ENCODE measurements at places on chromosomes 4 and X.

DNA sequence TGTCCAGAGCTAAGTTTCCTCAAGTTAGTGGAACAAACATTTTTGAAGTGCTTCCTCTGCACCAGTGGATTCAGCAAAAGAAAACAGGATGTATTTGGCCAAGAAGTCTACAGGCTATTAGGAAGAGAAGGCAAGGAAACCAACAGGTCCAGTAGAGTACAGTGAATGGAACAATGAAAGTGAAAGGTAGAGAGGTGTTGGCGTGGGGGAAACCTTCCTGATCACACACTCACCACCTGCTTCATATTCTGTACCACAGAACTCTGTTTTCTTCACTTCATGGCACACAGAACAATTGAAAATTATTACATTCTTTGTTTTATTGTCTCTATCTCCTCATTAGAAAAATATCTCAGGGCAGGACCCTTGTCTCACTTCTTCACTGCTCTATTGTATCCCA, 417.4 kb upstream of the FMR1 start:
- no peak for DNase-seq

- DNase-seq: no peak
Observed at GRCh38 chr4:25656031-25656430, 380 bp downstream of the SLC34A2 start.

DNA sequence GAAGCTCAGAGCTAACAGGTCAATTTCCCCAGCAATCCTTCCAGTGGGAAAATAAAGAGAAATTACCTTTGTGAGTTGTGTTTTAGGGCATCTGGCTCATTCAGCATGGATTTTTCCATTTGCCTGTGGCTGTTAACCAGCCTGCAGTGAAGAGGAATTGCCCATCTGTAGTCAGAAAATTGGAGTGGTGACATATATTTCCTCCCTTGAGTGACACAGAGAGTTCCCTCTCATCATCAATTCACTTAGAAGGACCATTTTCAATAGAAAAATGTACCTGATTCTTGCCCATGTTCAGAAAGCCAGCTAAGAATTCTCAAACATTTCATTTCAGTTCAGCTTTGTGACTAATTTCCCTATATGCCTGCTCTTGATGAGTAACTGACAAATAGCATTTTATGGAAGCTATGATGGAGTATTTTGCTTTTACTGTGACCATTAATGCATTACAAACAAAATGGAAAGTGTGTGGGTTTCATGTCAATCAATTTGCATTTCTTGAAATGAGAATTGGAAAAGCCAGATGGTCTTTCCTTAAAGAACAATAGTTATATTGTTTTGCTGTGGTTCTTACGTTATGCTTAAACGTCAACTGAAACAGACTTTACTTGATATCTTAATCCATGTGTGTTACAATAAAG, 155.8 kb downstream of the NWD2 start:
- DNase-seq: no peak

GRCh38 chr4:125573786-125574185, 259.0 kb downstream of the FAT4 start:
- no peak for DNase-seq

DNA sequence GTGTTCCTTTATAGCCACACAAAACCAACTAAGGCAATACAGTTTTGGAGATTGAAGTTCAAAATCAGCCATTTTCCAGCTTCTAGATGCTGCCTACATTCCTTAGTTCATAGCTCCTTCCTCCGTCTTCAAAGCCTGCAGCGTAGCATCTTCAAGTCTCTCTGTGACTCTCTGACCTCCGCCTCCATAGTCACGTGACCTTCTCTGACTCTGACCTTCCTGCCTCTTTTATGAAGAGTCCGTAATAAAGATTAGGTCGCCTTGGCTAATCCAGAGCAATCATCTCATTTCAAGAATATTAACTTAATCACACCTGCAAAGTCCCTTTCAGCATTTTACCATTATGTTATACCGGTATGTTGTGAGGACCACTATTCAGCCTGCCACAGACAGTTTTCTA, 60.4 kb downstream of the ZCCHC12 start:
- DNase-seq: no peak

DNA sequence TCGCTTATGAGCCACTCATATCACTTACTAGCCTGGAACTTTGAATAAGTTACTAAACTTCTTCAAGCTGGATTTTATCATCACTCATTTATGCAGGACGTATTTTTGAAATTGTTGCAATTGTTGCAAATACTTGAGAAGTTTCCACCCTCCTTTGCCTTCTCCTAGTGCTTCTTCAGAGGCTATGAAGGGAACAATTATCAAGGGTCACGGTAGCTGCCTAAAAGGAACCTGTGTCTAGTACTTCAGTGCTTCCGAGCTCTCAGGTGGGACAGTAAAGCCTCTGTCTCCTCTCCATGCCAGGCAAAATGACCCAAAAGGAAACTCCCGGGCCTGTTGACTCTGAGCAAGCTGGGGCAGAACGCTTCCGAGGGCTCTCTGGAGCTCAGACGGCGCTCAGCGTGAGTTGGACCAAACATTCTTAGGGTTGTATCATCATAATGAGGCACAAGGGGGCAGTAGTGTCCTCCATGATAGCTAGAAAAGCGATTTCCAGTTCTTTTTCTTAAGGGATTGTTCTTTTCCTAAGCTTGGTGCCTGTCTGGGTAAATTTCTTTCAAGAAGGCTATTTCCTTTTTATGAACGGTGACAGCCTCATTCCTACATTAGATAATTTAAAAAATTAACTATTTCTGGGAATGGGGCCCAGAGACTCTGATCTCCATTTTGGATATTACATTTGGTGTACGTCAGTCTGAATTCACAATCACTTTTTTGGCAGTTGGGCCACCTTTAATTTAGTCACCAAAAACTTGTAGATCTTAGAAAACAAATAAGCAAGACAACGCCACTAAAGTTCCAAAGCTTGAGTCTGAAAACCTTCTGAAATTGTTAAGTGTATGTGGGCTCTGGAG, 73.1 kb downstream of the PACRGL start:
- DNase-seq: peak; percentile 45

- DNase-seq: no peak
Observed at GRCh38 chrX:136034668-136035067, 49.4 kb downstream of the SLC9A6 start.

- no peak for DNase-seq
Observed at GRCh38 chr4:16897991-16898827, at the start of gene LDB2. TSS of gene LDB2 (minus strand) at chr4:16898645.

GRCh38 chrX:10077425-10078188, 79.2 kb upstream of the CLCN4 start:
- DNase-seq: no peak

- DNase-seq: no peak
Observed at GRCh38 chrX:153608806-153609205, 9.9 kb upstream of the CCNQ start.

- no peak for DNase-seq
Observed at GRCh38 chr4:21946858-21947257, 1.7 kb downstream of the KCNIP4 start.

- no peak for DNase-seq
Observed at GRCh38 chr4:147355847-147356246, 125.0 kb upstream of the EDNRA start.

GRCh38 chrX:97844943-97845342, 961.2 kb downstream of the RPA4 start:
- no peak for DNase-seq

GRCh38 chrX:94551831-94552230, 877.8 kb downstream of the FAM133A start:
- no peak for DNase-seq

GRCh38 chr4:80507077-80507476, 171.5 kb downstream of the CFAP299 start:
- DNase-seq: no peak

DNA sequence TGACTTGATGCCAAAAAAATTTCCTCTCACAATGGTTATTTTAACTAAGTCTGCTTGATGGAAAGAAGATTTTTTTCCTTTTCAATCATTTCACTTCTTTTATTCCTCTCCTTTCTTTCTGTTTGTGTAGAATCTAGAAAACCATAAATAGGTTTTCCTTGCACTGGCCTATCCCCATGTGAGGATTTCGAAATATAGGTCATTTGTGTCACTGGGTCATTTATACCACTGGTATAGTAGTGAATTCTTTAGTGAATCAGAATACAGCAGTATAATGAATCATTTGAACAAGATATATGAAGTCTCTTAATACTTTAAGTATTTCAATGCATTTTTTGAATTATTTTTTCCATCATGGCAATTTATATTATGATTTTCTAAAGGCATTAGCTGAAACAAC, 26.6 kb downstream of the PCDH7 start:
- no peak for DNase-seq

GRCh38 chrX:20383477-20383876, 116.8 kb upstream of the RPS6KA3 start:
- no peak for DNase-seq

DNA sequence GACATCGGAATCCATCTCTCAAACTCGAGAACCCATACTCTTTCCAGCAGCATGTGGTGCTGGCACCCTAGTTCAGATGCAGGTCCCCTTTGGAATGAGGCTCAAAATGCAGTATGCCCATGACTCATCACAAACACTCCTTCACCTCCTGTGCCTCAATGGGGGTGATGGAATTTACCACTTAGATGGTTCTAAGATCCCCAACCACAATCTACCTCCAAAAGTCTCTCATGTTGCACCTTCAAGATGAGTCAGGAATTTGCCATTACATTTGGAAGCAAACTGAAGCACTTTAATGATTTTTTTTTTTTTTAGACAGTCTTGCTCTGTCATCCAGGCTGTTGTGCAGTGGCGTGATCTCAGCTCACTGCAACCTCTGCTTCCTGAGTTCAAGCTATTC, 8.5 kb upstream of the MID1 start:
- no peak for DNase-seq

DNA sequence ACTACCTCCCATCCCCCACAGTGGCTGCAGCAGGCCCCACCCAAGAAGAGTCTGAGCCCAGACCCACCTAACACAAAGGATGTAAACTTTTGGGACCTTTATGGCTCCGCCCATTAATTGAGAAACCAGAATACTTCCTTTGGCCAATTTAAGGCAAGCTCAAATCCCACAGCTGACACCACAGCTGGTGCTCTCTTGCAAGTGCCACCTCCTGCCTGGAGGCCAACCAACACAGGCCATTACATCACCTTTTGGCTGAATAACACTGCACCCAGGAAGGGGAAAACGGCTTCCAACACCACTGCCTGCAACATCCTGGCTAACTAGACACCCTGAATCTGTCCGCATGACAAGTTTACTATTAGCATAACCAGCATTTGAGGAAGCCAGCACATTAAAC, 248.8 kb downstream of the PRDM5 start:
- no peak for DNase-seq

DNA sequence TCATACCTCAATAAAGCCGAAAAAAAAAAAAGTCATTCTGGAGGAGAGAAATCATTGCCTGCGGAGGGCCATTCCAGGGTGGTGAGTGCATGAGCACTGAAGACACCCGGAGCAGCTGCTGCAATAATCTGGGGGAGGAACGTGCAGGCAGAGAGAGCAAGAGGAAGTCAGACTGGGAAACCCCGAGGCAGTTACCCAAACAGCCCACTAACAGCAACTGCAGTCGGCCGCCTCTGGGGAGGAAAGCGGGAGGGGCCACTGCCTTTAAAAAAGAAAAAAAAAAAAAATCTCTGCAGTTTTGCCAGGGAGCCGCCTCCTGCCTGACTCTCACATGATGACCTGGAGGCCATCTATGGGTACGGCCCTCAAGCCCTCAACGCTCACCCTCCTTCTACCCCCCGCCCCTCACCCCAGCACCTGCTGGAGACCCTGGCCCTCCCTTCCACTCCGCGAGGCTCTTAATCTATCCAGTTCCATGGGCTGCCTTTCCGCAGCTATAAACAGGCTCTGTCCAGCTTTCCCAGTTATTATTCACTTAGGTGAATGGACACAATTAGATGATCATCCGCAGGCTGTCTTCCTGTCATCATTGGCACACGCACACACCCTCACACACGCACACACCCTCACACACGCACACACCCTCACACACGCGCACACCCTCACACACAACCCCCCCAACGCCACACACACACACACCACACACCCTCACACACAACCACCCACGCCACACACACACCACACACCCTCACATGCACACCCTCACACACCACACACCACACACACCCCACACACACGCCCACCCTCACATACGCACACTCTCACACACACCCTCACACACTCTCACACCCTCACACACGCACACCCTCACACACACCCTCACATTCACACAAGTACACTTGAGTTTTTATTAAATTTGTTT, 3.4 kb upstream of the AVPR2 start:
- no peak for DNase-seq

DNA sequence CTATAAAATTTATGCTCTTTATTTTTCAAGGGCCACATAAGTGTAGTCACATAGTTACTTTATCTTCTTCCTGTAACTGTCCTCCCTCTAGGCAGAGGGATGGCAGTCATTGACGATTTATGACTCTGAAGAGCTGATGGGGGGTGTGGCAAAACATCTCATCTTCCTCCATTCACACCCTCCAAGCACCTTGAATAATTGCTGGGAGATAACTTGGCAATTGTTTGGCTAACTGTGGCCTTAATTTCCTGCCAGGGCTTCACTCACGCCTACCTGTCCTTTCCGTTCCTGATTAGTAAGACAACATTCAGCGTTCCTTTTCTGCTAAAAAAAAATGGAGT, 329.2 kb downstream of the ARHGAP10 start:
- DNase-seq: peak; percentile 9

GRCh38 chr4:88107406-88108107, 50.9 kb downstream of the ABCG2 start:
- DNase-seq: peak; percentile 67

- no peak for DNase-seq
Observed at GRCh38 chr4:102552781-102553180, 51.6 kb downstream of the NFKB1 start.

DNA sequence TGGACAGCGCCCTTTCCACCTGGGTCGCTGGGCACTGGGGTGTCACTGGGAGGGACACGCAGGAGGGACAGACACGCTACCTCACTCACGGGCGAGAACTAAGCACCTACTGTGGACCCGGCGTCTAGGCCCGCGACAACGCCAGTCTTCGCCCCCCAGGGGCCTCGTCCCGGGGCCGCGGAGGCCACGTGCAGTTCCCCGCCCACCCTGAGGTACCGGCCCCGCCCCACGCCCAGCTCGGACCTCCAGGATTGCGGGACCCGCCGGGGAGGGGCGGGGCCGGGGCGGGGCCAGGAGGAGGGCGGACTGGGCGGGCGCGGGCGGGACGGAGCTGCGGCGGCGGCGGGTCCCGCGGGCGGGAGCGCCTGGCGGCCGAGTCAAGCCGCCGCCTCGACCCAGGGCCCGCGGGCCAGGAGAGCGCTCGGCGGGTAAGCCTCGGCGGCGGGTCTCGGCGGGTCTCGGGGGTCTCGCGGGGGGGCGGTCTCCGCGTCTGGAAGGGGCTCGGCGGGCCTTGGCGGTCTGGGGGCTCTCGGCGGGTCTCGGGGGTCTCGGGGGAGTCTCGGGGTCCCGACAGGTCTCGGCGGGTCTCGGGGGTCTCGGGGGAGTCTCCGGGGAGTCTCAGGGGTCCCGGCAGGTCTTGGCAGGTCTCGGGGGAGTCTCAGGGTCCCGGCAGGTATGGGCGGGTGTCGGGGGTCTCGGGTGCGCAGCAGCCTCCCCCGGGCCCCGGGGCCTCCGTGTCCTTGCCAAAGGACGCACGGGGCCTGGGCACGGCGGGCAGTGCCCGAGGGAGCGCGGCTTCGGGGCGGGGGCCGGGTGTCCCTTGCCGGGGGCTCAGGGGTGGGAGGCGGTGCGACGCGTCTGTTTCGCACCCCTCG, at the start of gene SH3BP2:
Gene SH3BP2 (plus strand): TSS at position 375 of the 875 bp plus-strand sequence. CDS start 27,533 bp downstream, outside the sequence.
- peak; percentile 72 for DNase-seq

- no peak for DNase-seq
Observed at GRCh38 chrX:135522878-135523693, 2.6 kb downstream of the INTS6L start.
